ENCODE measurements at places on chromosomes 12 and 14.
A peak's percentile ranks its signal among the peaks of the same experiment; 100 is the strongest.

DNA sequence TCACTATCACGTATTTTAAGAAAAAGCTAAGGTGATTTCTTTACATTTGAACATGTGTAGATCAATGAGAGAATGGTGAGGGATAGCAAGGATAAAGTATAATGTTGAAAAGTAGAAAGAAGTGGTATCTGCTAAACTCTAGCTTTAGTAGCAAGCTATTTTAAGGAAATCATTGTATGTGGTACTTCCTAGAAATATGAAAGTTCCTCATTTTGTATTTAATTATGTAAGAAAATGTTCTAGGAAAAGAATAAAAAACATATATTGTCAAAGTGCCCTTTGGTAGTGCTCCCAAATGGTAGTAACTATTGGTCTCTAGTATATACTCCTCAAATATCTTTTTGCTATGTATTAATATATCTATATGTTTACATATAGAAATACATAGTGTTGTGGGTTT, 35.7 kb downstream of the RAB21 start:
- DNase-seq = no peak

GRCh38 chr12:127984386-127985055, 282.4 kb upstream of the TMEM132C start:
- DNase-seq = no peak

GRCh38 chr12:94139816-94140215, 8.6 kb upstream of the PLXNC1 start:
- no peak for DNase-seq

GRCh38 chr12:39935839-39936238, 170.0 kb downstream of the SLC2A13 start:
- DNase-seq = no peak

- no peak for DNase-seq
Measured at GRCh38 chr14:103158688-103159087, 35.4 kb downstream of the TNFAIP2 start.

- DNase-seq = no peak
Measured at GRCh38 chr12:122308811-122309210, 42.5 kb upstream of the VPS33A start.

GRCh38 chr12:14356147-14356546, 9.3 kb upstream of the ATF7IP start:
- DNase-seq = no peak

DNA sequence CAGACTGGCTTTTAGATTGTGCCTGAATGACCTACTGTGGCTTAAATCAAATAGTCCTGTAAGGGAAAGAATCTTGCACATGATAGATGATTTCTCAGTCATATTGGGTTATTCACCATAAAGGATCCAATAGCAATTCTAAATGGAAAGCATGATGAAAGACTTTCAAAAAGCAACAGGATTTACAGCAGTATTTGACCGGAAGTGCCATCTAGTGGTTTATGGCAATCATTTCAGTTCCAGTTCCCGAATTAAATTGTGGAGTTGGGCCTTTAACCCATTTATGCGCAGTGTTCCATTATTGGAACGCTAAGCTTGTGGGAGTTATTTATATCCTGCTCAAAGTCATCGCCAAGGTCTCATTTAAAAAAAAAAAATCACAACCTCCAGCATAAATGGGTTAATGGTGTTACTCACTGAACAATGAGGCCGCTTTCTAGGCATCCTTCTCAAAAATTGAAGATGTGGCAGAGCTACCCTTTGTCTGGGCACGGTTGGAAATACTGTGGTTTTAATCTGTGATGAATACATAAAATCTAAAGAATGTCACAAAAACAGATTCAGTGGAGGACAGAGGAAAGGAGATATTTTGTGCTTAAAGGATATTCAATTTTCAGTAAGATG, 60.8 kb upstream of the REP15 start:
- no peak for DNase-seq

- DNase-seq = no peak
Measured at GRCh38 chr14:74573421-74574089, 38.5 kb downstream of the LTBP2 start.

DNA sequence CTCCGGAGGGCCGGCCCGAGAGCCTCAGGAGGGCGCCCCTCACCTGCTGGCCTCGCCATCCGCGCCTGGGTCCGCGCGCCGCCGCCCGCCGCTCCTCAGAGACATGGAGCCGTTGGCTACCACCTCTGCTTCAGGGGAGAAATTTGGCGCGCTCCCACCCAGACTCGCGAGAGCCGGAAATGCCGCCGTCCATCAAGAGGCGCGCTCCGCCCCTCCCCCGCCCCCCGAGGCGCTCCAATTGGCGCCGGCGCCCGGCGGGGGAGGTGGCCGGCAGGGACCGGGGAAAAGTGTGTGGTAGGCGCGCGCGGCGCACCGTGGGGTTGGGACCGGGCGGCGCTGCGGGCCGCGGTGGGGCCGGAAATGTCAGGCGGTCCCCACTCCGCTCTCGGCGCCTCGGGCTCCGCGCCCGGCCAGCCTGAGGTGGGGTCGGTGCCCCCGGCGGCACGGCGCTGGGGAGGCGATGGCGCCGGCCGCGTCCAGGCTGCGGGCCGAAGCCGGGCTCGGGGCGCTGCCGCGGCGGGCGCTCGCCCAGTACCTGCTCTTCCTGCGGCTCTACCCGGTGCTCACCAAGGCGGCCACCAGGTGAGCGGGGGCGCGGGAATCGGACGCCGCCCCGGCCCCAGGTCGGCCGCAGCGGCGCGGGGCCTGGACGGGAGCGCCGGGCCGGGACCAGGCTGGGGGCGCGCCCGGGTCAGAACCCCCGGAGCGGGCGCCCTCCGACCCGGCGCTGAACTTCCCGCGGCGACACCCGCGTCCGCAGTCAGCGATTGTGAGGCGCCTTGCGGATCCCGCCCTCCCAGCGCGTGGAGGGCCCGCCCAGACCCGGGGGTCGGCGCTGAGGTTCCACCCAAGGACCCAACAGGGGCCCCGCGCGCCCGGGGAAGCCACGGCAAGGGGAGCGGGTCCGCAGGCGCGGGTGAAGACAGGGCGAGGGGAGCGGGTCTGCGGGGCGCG, at the start of the genes POLE and PXMP2:
TSS of gene POLE (minus strand) at position 132 of the 954 bp plus-strand sequence. CDS start at position 105, 27 bp downstream.
TSS of gene PXMP2 (plus strand) at position 377 of the 954 bp plus-strand sequence. CDS start at position 461, 84 bp downstream.
- peak; percentile 91 for DNase-seq

GRCh38 chr12:6532051-6532926, 2.0 kb upstream of the GAPDH start:
- peak; percentile 65 for DNase-seq

DNA sequence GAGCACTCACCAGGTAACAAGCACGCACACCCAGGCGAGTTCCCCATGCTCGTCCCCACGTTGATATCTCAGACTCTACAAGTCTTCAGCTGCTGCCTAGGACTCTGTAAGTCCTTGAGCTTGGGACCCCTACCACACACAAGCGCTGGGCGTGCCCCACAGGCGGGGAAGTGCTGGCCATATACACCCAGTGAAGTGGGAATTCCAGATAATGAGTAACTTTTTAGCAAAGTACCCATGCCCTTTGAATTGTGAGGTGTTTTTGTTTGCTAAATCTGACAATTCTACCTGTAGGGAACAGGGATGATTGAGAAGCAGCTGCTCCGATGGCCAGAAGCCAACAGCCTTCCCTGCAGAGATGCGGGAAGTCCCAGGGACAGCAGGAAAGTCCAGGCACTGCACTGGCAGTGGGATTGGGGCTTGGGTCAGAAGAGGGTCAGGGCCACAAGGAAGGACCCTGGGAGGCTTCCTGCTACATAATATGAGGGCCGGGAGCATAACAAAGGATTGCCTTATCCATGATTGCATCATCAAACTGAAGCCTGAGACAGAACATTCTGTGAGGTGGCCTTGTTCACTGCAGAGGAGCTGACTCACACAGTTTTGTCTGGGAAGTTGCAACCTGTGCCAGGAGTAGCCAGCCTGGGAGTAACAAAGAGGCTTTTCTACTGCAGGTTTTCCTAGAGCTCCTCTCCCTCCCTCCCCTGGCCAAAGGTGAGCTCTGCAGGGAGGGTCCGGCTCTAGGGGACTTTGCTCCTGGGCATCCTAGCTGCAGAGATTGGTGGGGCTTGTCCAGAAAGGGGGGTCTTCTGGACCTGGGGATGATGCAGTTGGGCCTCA, 13.2 kb upstream of the SERPINA3 start:
- no peak for DNase-seq

- DNase-seq = no peak
Measured at GRCh38 chr12:912466-913235, 36.8 kb downstream of the RAD52 start.

DNA sequence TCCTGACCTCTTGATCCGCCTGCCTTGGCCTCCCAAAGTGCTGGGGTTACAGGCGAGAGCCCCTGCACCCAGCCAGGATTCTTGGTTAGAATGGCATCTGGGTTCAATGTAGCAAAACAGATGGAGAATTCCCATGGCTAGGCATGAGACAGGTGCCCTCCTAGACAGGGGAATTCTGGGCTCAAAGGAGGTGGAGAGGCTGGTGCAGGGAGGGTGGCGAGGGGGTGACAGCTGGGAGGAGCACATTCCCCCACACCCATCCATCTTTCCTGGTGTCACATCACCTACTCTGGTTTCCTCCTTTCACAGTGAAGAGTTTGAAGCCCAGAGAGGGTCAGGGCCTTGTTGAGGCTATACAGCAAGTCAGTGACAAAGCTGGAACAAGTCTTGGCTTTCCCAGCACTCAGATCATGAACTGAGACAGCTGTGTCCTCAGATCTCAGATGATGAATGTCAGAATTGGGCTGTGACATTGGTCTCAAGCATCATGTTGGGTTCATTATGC, 2.8 kb downstream of the SERPINA1 start:
- no peak for DNase-seq

GRCh38 chr12:50599366-50600095, 94.7 kb downstream of the DIP2B start:
- no peak for DNase-seq

DNA sequence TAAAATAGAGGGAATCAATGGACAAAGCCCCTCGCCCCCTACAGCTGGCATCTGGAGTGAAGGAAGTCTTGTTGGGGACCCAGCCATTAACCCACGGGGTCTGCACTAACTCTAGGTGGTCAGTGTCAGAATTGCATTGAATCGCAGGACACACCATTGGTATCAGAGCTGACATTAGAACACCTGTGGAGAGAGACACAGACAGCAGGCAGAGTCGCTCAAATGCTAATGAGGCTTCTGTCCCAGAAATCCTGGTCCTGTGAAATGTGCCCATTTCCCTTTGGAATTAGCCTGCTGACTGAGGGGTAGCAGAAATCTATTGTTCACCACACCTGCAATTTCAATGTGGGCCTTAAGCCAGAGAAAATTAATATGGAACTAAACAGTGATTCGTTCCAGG, 33.0 kb downstream of the TMEM132D start:
- no peak for DNase-seq

DNA sequence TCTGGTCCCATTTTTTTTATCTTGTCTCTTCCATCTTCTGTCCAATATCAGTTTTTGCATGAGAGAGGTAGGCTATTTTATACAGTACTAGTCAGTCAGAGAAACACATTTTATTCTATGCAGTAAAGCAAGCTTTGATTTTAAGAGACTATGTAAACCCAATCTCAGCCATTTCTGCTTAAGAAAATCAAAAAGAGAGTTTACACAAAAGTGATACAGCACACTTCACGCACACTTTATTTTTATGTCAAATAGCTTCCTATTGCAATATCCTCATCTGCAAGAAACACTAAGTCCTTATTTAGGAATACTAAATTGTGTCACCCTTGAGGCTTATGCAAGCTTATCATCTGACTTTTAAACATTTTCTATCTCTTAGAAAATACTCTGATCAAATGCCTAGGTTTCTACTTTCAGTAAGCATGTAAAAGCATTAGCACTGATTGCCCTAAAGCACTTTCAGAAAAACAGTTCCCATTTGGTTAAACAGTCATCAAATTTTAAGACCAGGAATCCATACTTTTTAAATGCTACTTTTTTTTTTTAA, 78.3 kb downstream of the MED13L start:
- DNase-seq = no peak

Data from stimulated activated naive B cell treated with anti-CD40 and anti-IgM and Interleukin-4, amounts not matched to agents 10 μg/mL and 1 μg/mL and 100 μg/mL, for 72 hours (primary cell).